ENCODE measurements at places on chromosomes 6 and 20. TPM values are rescaled to one million over a fixed set of nuclear protein-coding genes. Genes with fewer than 3 reads are reported as not detected.

- DNase-seq = no peak
Measured at GRCh38 chr20:5180421-5180820, 53.6 kb downstream of the CDS2 start.

Gene FAM210B
- 57.0 TPM for total RNA-seq

GRCh38 chr6:15063253-15063853 is 182.5 kb upstream of the JARID2 start:
- DNase-seq = no peak

Gene BEND3
- total RNA-seq = 5.7 TPM

DNA sequence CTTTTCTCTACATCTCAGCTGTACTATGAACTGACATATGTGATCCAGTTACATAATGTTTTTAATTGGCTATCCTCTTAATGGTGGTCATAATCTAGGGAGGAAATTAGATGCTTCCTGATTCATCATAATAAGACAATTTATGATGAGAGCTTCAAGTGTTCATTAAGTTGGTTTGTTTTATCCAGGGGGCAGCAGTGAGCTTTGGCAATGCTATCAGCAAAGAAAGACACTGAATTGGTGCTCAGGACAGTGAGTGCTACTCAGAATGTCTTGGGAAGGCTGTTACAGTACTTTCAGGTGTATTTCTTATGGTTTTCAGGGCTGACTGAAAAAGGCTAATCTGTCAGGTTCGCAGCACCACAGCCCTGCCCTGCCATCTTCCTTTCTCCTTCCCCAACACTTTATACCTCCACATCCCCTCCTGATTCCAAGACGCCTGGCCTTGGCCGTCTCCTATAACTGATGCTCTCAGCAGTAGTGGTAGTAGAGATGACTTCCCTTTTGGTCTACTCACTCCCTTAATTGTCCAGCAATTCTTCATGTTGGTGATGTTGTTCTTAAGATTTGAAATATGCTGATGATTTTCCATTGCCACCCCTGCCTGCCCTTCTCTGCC is 67.0 kb upstream of the TNFAIP3 start:
- DNase-seq = peak; percentile 55

Gene C2
- 48.3 TPM for total RNA-seq

DNA sequence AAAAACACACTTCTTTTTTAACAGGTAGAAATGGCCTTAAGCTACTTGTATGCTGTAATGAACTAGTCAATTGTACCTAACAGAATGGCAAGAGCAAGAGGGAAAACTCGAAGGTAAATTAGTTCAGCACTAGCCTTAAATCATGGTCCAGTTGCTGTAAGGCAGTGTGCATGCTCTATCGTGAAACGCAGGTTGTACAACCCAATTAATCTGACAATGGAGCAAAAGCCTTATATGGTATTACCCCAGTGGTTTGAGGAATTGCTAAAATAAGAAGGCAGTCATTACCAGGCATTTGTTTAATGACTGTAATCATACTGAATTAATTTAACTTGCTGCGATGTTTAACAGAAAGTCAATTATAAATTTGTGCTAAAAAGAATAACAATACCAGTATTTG is 69.3 kb upstream of the SOX4 start:
- no peak for DNase-seq

GRCh38 chr6:44004625-44005506 is 122.4 kb downstream of the MRPL14 start:
- DNase-seq = no peak

Gene ZNF391
- 4.3 TPM for total RNA-seq

Gene CCN6
- not detected for total RNA-seq

Gene GJA1
- 266 TPM for total RNA-seq

GRCh38 chr20:23147964-23148730 is 62.0 kb upstream of the CD93 start:
- peak; percentile 63 for DNase-seq

Gene DAAM2
- 15.1 TPM for total RNA-seq

- DNase-seq = no peak
Measured at GRCh38 chr6:106820412-106820852, 154.1 kb downstream of the CD24 start.

- DNase-seq = no peak
Measured at GRCh38 chr20:38834868-38835267, 29.4 kb downstream of the PPP1R16B start.

GRCh38 chr6:37242429-37243052 is 15.0 kb upstream of the TBC1D22B start:
- DNase-seq = peak; percentile 84

- no peak for DNase-seq
Measured at GRCh38 chr6:39834278-39834677, 42.1 kb downstream of the DAAM2 start.

DNA sequence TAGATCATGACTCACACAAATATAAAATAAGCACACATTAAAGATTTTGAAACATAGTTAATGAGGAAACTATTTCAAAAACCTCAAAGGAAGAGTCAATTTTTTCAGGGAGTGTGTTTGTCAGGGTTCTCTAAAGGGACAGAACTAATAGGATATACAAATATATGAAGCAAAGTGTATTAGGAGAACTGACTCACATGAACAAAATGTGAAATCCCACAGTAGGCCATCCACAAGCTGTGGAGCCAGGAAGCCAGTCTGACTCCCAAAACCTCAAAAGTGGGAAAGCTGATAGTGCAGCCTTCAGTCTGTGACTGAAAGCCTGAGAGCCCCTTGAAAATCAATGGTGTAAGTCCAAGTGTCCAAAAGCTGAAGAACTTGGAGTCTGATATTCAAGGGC is 898.0 kb upstream of the EYS start:
- no peak for DNase-seq

- no peak for DNase-seq
Measured at GRCh38 chr6:42104804-42105125, 37.7 kb downstream of the C6orf132 start.

Gene LHFPL5
- not detected for total RNA-seq

Gene KCNG1
- total RNA-seq = 26.1 TPM

- peak; percentile 16 for DNase-seq
Measured at GRCh38 chr6:155228546-155229166, 35.2 kb upstream of the CLDN20 start.

DNA sequence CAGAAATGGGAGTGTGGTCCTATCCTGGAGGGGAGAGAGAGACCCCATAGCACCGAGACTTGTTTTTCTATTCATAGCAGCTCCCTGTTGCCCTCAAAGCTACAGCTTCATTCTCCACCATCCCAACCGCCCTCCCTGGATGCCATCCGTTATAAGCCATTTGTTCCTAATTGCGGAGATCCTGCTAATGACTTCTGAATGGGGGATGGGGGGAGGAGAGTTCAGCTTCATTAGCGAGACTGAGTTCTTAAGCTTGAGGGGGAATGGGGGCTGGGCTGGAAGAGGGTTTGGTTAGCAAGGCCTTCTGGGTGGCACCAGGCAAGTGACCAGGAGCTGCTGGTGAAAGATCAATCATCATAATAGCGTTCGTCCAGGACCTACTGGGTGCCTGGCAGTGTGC is 27.1 kb downstream of the FOXP4 start:
- DNase-seq = no peak

DNA sequence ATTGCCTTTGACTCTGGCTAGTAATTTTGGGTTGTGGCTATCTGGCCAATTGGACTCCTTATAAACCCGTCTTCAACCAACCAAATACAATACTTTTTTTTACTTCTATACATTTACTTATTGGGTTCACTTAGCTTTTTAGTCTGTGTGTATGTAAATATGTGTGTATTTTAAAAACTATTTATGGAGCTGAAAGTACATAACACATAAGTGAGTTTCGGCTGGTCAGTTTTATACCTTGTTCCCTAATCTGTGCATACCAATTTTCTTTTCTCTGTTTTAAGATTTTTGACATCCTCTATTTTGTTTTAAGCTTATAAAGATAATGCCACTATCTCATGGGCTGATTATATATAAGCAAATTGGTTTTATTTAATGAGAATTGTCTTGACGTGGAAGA is 129.5 kb downstream of the LRRC1 start:
- no peak for DNase-seq

Gene GFOD1
- 3.5 TPM for total RNA-seq
